ENCODE measurements at places on chromosomes 16 and 17.

DNA sequence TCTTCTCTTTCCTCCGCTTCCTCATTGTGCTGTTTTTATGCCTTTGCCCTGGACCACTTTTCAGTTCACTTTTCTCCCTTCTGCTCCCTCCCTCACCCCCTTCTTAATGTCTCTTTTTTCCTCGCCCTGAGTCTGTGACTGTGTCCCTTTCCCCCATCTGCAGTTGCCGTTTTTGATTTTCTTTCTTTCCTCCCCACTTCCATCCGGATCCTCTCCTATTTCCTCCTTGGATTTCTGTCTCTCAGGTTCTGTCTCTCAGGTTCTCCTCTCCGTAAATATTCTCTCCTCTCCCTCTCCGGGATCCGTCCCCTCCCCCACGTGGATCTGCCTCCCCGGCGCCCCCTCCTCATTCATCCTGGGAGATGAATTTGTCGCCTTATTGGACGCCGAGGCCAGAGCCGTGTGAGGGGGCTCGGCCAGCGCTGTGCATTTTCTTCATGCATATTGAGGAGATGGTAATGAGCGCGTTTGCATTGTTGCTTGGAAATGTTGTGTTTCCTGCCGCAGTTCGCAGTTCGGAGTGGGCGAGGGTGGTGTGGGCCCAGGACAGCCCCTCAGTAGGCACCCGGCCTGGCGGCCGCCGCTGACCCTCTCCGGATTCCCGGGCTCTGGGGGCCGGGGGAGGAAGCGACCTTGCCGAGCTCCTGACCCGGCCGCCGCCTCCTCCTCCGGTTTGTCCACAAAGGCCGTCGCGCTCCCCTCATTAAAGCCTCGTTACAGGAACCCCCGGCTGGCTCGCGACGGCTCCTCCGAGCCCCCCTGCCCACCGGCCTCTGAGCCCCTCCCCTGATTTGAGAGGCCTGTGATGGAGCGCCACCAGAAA, 4.5 kb upstream of the IRX3 start:
- DNase-seq: peak; percentile 70

GRCh38 chr17:45299361-45299760, 17.5 kb downstream of the MAP3K14 start:
- peak; percentile 64 for DNase-seq

DNA sequence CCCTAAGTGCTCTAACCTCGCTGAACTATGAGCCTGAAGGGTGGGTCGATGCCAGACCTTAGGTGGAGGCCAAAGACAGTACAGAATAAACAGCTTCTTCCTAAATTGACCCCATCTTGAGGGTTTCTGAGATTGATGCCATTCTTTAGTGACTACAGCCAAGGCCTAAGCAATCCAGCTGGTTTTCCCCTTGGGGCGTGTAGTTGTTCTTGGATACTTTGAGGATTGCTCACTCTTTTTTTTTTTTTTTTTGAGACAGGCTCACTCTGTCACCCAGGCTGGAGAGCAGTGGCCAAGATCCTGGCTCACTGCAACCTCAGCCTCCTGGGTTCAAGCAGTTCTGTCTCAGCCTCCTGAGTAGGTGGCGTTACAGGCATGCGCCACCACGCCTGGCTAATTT, 2.0 kb downstream of the OVCA2 start:
- no peak for DNase-seq

- no peak for DNase-seq
Measured at GRCh38 chr17:20979792-20980083, 63.1 kb downstream of the USP22 start.

DNA sequence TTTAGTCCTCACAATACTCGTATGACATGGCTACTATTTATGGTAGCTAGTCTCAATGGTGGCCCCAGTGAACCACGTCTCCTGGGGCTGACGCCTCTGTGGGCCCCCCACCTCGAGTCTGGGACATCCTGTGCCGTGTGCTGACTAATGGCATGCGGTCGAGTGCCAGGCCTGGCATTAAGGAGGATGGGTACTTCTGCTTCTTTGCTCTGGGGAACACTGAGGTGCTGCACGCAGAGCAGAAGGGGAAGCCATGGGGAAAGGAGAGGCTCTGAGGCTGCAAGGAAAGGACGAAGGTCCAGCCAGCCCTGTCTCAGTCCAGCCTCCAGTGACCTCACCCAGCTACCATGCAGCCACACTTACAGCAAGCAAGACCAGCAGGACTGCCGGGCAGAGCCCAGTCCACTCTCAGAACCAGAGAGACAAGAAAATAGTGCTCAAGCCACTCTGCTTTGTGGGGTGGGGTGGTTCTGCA, 5.7 kb upstream of the MPRIP start:
- no peak for DNase-seq

- peak; percentile 83 for DNase-seq
Measured at GRCh38 chr17:79993390-79994227, 42.1 kb downstream of the TBC1D16 start.

- peak; percentile 44 for DNase-seq
Measured at GRCh38 chr17:75240394-75241142, 20.8 kb downstream of the GGA3 start.

GRCh38 chr16:83705856-83706255, 101.9 kb upstream of the HSBP1 start:
- DNase-seq: no peak

GRCh38 chr16:50367777-50368409, 895 bp downstream of the BRD7 start:
- no peak for DNase-seq

DNA sequence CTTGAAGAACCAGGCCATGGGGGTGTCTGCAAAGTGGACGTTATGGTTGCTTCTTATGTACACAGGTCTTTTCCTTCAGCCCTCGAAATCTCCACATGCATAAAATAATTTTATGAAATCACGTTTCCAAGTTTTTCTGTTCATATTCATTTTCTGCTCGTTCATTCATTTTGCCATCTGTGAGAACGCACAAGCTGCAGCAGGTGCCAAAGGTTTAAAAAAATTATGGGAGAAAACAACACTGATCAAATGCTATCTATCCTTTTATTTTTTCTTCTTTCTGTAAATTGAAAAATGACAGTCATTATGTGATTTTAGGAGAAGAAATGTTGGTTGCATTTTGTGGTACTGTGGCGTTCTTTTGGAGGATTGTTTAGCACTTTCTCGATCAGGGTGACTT, 15.5 kb downstream of the SPACA3 start:
- no peak for DNase-seq

- DNase-seq: no peak
Measured at GRCh38 chr17:60944751-60945150, 267.1 kb downstream of the BCAS3 start.

DNA sequence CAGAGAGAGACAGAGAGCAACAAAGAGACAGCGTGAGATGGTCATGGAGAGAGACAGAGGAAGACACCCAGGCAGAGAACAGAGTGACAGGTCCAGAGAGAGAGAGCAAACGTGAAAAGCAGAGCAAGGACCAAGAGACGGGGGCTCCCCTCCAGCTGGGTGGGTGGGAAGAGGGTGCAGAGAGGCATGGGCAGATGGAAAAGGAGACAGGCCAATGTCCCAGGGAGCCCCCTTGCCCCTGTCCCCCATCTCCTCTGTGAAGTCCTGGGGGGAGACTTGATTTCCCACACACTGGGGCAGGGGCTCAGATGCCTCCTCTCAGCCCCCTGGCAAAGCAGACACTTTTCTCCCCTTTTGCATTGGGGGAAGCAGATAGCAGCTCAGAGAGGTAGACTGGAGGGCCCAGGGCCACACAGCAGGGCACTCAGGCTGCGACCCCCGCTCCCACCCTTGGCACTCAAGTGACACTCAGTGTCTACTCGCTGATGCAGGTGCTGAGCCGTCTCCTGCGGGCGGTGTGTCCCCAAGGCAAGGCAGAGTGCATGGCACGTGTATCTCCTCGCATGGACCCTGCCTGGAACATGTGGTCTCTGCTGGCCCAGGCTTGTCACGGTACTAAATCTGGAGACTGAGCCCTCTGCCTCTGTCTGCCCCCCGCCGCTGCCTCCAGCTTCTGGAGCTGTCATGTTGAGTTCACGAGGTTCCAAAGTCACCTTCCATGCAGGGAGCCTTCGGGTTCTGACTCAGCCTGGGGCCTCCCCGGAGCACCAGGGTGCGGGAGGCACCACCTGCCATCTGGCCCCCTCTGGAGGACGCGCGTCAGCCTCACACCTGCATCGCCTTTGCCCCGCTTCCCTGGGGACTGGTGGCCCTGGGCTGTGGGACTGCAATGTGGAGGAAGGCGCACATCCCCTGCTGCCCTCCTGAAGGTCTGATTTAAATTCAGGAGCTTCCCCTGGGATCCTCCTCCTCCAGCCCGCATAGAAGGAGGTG, 215.9 kb upstream of the GSE1 start:
- DNase-seq: no peak

GRCh38 chr17:37701496-37701898, 43.4 kb downstream of the HNF1B start:
- DNase-seq: no peak

Measured in retina (tissue), 1 donor.